ENCODE measurements at places on chromosomes 16 and 17.

DNA sequence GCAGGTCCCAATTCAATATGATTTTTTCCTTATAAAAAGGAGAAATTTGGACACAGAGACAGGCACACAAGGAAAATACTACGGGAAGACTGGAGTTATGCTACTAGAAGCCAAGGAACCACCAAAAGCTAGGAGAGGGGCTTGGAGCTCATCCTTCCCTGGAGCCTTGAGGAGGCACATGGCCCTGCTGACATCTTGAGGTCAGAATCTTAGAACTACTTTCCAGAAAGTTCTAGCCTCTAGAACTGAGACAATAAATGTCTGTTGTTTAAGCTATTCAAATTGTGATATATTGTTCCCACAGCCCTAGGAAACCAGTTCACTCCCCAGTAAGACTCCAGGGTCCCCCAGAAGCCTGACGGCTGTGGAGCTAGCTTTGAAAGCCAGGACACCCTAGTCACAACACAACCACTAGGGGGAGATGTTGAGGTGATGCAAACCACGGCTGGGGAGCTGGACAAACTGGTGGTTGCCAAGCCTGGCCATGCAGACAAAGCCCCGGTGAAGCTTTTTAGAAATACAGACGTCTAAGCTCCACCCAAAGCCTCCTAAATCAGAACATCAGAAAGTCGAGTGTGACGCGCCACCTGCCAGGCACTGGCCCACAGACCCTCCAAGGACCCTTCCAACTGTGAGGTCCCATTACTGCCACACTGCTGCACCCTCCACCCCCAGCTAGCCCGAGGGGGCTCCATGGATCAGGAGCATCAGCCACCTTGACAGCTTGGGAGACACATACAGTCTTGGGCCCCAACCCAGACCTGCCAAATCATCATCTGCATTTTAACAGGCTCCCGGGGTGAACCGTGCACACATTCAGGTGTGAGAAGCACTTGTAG is 106.4 kb downstream of the SLC39A11 start:
- DNase-seq, result peak; percentile 57

- no peak for DNase-seq
Observed at GRCh38 chr17:30922235-30923030, 688 bp downstream of the ADAP2 start.

DNA sequence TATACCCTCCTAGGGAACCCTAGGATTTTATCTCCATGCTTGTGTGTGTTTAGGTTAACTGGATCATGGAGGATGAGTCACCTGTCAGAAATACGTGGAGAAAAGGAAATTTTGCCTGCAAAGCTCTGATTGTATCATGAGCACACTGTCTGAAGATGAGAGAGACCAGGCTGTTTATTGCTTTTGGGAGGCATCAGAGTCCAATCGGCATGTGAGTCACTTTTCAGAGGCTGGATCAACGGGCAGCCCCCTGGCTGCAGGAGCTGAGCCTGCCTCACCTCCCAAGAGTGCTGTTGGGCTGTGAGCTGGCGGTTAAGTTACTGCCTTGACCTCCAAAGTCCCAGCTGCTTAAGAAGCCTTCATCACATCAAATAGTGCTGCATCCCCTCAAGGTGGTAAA is 41.5 kb upstream of the MED9 start:
- peak; percentile 94 for DNase-seq

DNA sequence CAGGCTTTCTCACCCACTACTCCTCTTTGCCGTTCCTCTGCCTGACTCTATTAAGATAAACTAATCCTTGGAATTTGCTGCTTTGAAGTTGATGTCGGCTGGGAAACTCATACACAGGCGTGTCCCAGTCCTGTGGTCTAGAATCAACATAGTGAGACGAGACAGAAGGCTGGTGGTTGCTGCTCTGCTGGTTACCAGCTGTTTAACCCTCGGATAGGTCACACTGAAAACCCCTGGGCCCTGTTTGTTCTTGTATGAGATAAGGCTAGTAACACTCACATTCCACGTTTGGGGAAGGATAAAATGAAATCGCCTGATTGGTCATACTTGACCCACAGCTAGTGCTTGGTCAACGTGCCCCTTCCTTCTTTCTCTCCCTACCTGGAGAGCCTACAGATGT is 517.0 kb downstream of the CDH13 start:
- peak; percentile 14 for DNase-seq

DNA sequence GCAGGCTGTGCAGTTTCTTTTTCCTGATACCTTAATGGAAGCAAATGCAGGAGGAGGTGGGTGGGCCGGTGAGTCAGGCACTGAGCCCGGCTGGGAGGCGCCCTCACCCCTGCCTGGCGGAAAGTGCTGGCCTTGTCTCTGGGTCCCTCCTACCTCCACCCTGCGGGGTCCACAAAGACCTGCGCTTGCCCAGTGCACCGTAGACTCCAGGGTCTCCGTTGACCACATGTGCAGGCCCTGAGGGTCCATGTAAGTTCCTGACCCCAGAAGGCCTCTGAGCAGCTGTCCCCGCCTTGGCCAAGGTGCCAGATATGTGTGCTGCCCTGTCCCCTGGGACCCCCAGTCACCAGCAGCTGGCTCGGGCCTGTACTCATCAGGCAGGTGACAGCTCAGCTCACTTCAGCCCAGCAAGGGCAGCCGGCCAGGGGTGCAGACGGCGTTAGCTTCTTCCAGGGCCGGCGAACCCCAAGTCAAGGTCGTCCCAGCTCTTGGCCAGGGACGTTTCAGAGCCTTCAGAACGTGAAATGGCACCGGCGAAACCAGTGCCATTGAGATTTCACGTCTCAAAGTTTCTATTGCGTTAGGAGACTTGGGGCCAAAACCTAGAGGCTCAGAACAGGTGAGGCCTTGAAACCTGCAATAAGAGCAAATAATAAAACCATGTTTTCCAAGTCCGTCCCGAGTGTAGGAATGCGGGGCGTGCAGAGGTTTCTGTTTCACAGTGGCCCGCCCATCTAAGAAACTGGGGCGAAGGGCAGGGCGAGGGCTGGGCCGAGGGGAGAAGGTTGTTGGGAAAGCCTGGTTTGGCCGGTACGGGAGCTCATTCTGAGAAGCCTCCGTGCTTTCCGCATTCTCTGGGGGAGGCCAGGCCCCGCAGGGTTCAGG is 12.1 kb downstream of the METRNL start:
- no peak for DNase-seq

DNA sequence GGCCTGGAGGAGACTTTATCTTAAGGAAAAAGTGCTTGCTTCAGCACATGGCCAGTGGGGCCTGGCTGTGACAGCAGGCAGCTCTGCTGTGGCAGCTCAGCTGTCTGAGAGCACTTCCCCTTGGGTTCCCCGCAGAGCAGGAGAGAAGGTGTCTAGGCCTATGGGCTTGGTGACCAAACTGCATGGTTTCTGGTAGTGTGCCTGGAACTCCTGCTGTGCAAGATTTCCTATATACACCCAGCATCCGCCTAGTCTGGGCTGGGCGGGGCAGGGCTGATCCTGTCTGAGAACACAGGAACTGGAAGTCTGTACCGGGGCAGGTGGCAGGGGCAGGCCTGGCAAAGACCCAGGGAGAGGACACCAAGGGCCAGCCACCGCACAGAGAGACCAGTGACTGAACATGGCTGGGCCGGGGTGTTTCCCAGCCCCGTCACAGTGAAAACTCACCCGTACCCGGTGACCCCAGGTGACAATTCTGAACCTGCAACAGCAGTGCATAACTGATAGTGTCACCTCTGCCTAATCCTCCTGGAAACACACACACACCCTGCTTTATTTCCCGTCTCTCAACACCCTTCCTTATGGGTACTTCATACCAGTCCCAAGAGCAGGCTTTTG is 39.3 kb downstream of the CHD9 start:
- no peak for DNase-seq

- DNase-seq, result no peak
Observed at GRCh38 chr16:30600215-30600614, 10.0 kb downstream of the ZNF689 start.

- DNase-seq, result no peak
Observed at GRCh38 chr16:67539271-67539670, 10.6 kb downstream of the RIPOR1 start.

DNA sequence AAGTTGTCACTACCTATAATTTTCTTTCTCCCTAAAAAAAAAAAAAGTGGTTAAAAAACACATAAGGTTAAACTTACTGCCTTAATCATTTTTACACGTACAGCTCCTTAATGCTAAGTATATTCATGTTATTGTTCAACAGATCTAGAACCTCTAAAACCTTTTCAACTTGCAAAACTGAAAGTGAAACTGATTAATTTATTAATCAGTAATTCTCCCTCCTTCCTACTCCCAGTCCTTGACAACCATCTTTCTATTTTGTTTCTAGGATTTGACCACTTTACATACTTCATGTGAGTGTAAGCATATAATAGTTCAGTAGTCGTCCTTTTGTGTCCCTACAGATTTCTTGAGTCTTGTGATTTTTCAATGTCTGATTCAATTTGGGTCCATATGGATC is 251.4 kb upstream of the KIF2B start:
- no peak for DNase-seq

GRCh38 chr16:70364399-70364798 is 17.7 kb downstream of the DDX19A start:
- no peak for DNase-seq

GRCh38 chr17:13283606-13284005 is 265.8 kb upstream of the ELAC2 start:
- DNase-seq, result no peak

GRCh38 chr16:27742333-27742732 is 192.4 kb downstream of the KATNIP start:
- no peak for DNase-seq

- DNase-seq, result no peak
Observed at GRCh38 chr17:62572488-62572887, 55.0 kb upstream of the MRC2 start.

DNA sequence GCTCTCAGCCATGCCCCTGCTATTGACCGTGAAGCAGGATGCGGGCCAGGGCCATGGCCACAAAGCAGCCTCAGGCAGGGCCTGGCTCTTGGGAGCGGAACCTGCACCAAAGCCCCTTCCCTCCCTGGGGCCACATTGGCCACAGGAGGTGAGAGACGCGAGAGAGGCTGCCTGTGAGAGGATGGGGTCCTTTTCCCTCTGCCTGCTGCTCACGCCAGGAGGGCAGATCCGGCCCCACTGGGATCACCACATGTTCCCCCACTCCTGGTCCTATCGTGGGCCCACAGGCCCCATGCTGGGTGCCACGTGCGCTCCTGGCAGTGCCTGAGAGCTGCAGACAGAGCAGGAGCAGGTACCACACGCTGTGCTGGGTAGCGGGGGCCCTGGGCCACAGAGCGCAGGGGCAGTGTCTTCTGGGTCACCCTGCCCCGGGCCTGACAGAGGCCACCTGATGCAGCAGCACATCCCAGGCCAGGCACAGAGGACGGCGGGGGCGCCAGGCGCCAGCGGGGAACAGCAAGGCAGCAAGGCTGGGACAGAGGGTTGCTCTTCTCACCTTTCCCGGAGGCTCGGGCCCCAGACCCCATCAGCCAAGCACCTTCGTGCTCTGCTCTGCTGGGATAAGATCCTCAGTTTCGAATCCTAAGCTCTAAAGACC is 9.2 kb upstream of the NUDT16L1 start:
- DNase-seq, result no peak

DNA sequence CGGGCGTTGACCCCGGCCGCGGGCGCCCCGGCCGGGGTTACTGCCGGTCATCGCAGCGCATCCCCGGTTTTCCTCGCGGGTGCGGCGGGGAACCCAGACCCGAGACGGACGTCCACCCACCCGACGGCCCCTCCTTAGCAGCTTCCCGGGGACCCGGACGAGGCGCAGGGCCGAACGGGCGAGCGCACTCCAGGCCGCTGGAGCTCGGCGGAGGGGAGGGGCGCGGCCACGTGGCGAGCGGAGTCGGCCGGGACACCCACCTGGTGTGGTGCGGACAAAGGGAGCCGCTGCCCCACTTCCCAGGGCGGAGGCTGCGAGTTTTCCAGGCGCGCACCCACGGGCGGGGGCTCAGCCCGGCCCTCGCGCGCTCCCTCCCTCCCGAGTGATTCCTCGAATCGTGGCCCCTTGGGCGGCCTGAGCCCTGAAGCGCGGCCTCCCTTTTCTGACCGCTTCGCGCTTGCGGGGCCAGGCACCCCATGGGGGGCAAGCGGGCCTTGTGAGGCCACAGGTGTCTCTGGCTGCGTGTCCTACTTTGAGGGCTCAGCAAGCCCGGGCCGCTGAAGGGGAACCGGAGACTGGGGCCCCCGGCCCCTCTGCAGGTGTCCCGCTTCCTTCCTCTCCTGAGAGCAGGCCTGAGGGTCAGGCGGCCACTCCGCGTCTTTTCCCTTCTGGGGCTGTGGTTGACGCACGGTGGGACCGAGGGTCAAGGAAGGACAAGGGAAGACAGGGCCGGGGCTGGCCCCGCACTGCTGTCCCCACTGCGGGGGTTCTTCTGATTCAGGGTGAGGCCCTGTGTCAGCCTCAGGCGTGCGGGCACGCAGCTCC is 1.1 kb upstream of the FASN start:
- DNase-seq, result no peak

DNA sequence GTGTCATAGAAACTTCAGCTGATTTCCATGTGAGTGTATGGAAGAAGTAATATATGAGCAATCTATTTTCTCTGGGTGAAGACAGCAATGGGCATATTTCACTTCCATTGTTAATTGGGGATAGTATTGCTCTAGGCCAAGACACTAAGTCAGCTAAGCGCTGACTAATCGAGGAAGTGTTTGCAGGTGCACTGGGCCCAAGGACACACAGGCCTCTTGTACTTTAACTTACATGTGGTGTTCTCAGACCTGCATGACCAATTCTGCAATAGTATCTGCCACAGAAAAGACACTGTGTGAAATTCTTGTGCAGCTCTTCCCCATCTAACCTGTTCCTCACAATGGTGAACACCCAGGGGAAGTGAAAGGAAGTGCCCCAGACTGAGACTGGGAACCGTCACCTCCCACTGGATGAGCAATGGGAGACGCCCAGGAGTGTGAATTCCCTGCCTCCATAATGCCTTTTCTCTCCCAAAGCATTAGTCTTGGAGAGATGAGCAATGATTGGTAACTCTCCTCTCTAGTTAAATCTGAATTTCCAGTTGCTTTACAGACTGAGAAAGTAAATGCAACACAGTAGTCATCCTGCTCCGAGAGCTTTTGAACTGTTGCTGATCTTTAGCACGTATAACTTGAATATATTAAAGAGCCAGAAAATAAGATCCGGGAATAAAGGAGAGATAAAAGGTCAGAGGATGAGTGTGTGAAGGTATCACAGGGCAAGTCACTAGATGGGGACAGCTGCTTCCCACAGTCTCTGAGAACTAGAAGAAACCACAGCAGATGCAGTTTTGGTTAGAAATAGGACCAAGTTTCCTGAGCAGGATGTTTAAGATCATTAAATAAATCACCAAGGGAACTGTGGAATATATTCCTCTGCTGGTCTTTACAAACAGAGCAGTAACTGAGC is 82.6 kb downstream of the CDK5R1 start:
- DNase-seq, result peak; percentile 54

GRCh38 chr16:55324285-55325079 is 479 bp downstream of the IRX6 start:
- DNase-seq, result peak; percentile 6

DNA sequence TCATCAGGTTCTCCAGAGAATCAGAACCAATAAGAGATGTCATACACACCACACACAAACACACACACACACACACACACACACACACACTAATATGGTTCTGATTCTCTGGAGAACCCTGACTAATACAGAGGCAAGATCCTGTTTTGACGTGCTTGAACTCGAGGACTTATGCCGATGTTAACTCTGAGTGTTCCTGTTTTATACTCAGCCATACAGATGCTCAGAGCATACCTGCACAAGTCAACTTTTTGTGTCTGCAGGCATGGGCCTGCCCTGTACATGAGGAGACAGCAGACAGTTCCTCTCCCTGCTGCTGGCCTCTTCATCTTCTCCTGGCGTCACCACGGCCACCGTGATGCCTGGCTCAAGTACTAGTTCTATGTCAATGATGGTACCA is 635.9 kb downstream of the WWOX start:
- no peak for DNase-seq
